ENCODE measurements at places on chromosomes 4 and X.

DNA sequence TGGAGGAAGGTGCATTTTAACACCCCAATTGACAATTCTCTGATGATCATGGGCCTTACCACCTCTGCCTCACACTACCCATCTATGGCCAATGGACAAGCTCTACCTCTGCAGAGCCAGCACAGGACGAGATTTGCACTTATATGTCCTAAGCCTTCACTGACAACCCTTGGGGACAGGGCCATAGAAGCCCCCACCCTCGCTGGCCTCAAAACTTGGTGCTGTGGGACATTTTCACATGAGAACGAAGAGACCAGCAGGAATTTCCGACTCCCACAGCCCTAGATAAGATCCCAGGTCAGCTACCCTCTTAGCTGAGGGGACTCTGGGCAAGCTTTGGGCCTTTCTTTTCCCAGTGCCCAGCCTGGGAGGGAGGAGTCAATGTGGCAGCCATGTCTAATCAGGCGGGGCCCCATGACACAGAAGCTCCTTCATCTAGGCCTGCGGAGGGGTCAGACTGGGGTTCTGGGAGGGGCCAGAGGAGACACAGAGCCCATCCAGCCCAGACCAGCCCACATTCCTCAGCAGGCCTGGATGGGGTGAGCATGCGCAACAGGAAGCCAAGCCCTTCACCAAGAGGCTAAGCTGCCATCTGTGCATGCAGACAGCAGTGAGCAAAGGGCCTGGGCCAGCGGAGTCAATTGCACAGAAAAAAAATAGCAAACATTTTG is 12.1 kb downstream of the PJA1 start:
- H3K36me3 ChIP-seq, result no peaks in the 10 kb centered on the region
- no peak for DNase-seq
- H3K4me3 ChIP-seq, result no peak overlapping the region
- no peak overlapping the region for H3K27ac ChIP-seq
- H3K27me3 ChIP-seq, result no peaks in the 10 kb centered on the region
- no peaks in the 10 kb centered on the region for H3K4me1 ChIP-seq

DNA sequence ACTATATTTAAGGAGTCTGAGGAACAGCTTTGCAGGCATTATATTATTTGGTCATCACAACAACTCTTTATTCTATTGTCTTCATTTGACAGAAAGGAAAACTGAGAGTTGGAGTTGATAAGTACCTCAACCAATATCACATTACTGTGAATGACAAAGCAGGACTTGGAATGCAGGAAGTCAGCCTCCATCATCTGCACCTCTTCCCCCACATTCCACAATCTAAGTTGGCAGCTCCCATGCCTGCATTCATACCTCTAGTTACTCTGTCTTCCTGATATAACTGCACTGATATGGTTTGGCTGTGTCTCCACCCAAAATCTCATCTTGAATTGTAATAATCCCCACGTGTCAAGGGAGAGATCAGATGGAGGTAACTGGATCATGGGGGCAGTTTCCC is 356.7 kb downstream of the GALNTL6 start:
- H3K4me1 ChIP-seq, result no peaks in the 10 kb centered on the region
- H3K27ac ChIP-seq, result no peak overlapping the region
- no peaks in the 10 kb centered on the region for H3K27me3 ChIP-seq
- H3K4me3 ChIP-seq, result no peak overlapping the region
- H3K36me3 ChIP-seq, result no peaks in the 10 kb centered on the region
- no peak for DNase-seq

GRCh38 chrX:23666282-23666681 is 1.0 kb upstream of the PRDX4 start:
- H3K4me3 ChIP-seq, result peak overlapping the region; percentile 83
- H3K36me3 ChIP-seq, result peaks cover 3% of the 10 kb centered on the region
- peak overlapping the region; percentile 68 for H3K27ac ChIP-seq
- H3K4me1 ChIP-seq, result peaks cover 35% of the 10 kb centered on the region

DNA sequence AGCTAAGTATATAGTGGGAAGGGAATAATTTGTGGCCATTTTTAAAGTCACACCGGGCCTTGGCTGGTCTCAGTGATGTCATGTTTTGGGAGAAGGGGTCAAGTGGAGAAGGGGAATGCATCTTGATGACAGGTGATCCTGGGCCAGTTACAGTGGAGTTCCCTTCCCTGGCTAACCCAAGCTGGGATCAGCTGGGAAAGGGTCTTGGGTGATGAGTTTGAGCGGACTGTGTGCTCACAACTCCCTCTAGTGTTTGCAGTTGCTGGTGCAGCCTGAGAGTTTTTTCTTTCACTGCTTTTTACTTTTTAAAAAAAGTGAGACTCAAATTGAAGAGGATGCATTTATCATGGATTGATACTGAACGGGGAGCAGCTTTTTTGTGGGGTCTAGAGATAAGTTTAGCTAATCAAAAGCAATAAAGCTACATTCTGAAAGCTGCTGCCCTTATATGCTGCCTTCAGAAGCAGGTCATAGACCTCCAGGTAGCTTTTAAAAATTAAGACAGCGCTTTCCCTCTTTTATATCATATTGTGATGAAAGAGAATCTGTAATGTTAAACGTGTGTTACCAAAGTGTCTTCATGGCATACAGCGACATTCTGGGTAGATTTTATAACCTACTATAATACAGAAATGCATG is 164.7 kb downstream of the DCLK2 start:
- H3K36me3 ChIP-seq, result no peaks in the 10 kb centered on the region
- H3K4me3 ChIP-seq, result no peak overlapping the region
- peaks cover 2% of the 10 kb centered on the region for H3K27me3 ChIP-seq
- no peak for DNase-seq

DNA sequence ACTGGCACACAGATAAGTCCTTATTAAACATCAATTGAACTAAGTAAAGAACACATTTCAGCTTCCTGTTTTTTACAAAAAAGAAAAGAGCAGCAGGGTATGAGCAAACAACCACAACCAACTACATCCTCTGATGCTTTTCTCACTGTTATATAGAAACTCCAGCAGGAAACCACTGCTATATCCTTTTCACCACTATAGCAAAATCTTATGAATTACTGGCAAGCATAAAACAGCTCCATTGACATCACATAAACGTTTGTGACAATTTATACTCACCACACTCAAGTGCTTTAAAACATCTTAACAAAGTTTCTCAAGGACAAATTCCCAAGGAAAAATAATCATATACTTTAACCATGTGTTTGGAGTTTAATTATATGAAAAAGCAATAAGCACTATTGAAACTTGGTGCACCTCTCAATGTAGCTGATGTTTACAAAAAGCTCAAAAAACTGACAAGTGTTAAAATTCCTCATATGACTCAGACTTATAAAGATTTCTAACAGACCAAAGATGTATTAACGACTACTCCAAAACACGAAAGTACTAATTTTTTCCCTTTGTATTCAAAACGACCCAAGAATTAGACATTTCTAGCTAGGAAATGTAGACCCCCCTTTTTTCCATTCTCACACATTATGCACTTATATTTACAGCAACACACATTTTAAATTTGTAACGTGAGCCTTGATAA is 12.9 kb downstream of the GPRIN3 start:
- peak; percentile 47 for DNase-seq
- H3K27ac ChIP-seq, result peak overlapping the region; percentile 96

- peaks cover 31% of the 10 kb centered on the region for H3K4me1 ChIP-seq
- H3K4me3 ChIP-seq, result no peak overlapping the region
- H3K27ac ChIP-seq, result no peak overlapping the region
- DNase-seq, result no peak
- no peaks in the 10 kb centered on the region for H3K27me3 ChIP-seq
- H3K36me3 ChIP-seq, result peaks cover 17% of the 10 kb centered on the region
Measured at GRCh38 chr4:2866891-2867290, 23.2 kb downstream of the ADD1 start.

- H3K27me3 ChIP-seq, result no peaks in the 10 kb centered on the region
- no peak for DNase-seq
- no peaks in the 10 kb centered on the region for H3K36me3 ChIP-seq
- no peak overlapping the region for H3K27ac ChIP-seq
- H3K4me1 ChIP-seq, result no peaks in the 10 kb centered on the region
- H3K4me3 ChIP-seq, result no peak overlapping the region
Measured at GRCh38 chrX:31291131-31291530, 219.3 kb upstream of the FTHL17 start.

GRCh38 chr4:122005064-122005755 is 53.4 kb upstream of the TRPC3 start:
- DNase-seq, result no peak
- H3K27me3 ChIP-seq, result peaks cover 20% of the 10 kb centered on the region
- H3K4me3 ChIP-seq, result no peak overlapping the region

- H3K36me3 ChIP-seq, result peaks cover 12% of the 10 kb centered on the region
- no peaks in the 10 kb centered on the region for H3K27me3 ChIP-seq
- no peaks in the 10 kb centered on the region for H3K4me1 ChIP-seq
- no peak overlapping the region for H3K4me3 ChIP-seq
- DNase-seq, result no peak
Measured at GRCh38 chrX:41602816-41603345, 85.9 kb upstream of the GPR34 start.

GRCh38 chrX:323721-324628 is 5.4 kb upstream of the GTPBP6 start:
- no peak overlapping the region for H3K27ac ChIP-seq
- H3K36me3 ChIP-seq, result peaks cover 2% of the 10 kb centered on the region
- no peak overlapping the region for H3K4me3 ChIP-seq
- DNase-seq, result no peak

GRCh38 chrX:106952988-106953387 is 32.8 kb downstream of the CLDN2 start:
- H3K36me3 ChIP-seq, result no peaks in the 10 kb centered on the region
- H3K27me3 ChIP-seq, result no peaks in the 10 kb centered on the region
- H3K4me1 ChIP-seq, result no peaks in the 10 kb centered on the region
- no peak overlapping the region for H3K4me3 ChIP-seq

- H3K27me3 ChIP-seq, result no peaks in the 10 kb centered on the region
- no peak for DNase-seq
- H3K4me3 ChIP-seq, result no peak overlapping the region
Measured at GRCh38 chrX:114181195-114181594, 402.7 kb upstream of the HTR2C start.

DNA sequence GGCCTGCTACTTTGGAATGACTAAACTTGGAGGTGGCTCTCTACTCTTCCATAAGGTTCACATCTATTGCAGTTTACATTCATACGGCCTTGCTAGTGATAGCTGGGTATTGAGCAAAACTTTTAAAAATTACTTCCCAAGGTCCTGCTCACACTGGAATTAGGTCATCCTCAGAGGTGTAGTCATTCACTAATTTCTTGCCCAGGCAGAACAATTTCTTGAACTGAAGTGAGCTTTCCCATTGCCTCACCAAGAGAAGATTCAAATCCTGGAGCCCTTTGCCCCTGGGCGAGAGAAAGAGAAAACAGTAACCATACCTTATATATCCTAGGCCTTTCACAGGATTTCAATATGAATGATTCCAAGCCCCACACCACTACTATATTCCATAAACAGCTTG is 109.2 kb downstream of the GUCY2F start:
- no peaks in the 10 kb centered on the region for H3K27me3 ChIP-seq
- no peak overlapping the region for H3K4me3 ChIP-seq
- H3K4me1 ChIP-seq, result no peaks in the 10 kb centered on the region
- H3K27ac ChIP-seq, result no peak overlapping the region

DNA sequence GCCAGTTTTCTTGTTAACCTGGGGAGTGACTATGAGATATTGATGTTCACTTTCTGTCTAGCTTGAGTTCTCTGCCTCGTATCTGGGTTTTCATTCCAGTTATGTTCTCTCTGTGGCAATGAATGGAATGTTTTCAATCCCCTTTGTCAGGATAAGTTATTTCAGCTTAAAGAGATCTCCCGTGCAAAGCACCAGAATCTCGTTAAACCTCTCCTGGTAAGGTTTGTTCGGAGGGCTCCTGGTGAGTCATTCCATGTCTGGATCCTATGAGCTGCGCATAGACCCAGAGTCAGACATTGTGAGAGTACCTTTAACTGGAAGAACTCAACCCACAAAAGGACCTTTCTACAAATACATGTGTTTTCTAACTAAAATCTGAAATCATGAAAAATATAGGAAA is 51.0 kb downstream of the KDR start:
- no peak for DNase-seq
- no peaks in the 10 kb centered on the region for H3K36me3 ChIP-seq
- no peaks in the 10 kb centered on the region for H3K4me1 ChIP-seq
- peaks cover 5% of the 10 kb centered on the region for H3K27me3 ChIP-seq

DNA sequence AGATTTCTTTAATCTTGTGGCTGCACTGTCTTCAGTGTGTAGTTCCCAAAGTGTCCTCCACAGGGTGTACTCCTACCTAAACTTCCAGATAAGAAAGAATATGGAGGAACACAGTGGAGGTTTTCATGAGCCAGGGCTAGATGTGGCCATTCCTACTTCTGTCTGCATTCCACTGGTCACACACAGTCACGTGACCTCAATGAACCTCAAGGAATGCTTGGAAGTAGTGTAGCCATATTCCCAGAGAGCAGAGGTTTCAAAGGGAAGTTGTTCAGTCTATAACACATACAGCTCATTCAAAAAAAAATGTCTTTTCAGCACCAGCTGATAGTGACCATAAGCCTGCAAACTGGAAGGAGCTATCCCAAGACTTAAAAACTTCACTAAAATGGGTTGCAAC is 53.6 kb downstream of the ASB9 start:
- H3K27ac ChIP-seq, result no peak overlapping the region
- no peaks in the 10 kb centered on the region for H3K36me3 ChIP-seq
- no peaks in the 10 kb centered on the region for H3K27me3 ChIP-seq
- no peak for DNase-seq

DNA sequence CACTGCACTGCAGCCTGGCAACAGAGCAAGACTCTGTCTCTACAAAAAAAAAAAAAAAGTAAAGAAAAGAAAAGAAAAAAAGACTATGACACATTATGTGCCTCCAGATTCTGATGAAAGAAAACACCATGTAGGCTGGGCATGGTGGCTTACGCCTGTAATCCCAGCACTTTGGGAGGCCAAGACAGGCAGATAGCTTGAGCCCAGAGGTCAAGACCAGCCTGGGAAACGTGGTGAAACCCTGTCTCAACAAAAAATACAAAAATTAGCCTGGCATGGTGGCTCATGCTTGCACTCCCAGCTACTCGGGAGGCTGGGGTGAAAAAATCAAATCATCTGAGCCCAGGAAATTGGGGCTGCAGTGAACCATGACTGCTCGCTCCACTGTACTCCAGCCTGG is 19.4 kb downstream of the THOC2 start:
- H3K27ac ChIP-seq, result no peak overlapping the region
- no peaks in the 10 kb centered on the region for H3K27me3 ChIP-seq
- H3K4me1 ChIP-seq, result peaks cover 2% of the 10 kb centered on the region
- DNase-seq, result no peak
- peaks cover 17% of the 10 kb centered on the region for H3K36me3 ChIP-seq

DNA sequence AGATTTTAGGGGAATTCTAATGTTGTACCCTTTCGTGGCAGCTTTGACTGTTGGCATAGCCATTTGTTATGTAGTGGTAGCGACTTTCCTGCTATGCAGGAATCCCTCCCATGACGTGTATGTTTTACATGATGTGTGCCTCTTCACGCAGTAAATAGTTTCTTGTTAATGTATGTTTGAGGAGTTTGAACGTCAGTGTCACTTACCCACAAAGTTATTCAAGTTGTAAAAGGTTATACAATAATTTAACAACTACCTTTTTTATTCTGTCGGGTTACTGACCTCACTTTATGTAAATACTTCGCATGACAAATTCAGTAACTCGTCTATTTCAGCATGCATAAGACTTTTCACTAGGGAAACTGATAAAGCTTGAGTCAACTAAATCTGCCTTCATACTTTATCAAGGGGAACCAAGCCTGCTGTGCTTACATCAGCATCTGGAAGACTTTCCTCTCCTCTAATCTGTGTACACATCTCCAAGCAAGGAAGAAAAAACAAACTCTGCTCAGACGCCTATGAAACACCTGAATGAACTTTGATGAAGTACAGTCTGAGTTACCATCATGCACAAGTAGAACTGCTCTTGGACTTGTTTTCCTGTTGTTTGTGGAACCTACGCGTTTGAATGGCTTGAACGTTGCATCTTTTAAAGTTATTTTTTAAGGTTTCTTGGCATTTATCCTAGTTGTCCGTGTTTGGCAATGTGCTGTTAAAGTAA is 61.2 kb downstream of the SLC9A6 start:
- peaks cover 12% of the 10 kb centered on the region for H3K36me3 ChIP-seq
- no peak for DNase-seq
- no peak overlapping the region for H3K4me3 ChIP-seq
- no peak overlapping the region for H3K27ac ChIP-seq

Data from activated CD8-positive, alpha-beta T cell treated with anti-CD3 and anti-CD28 coated beads, Interleukin-2, amount 10 ng/mL, durations not matched to agents 7 days and 5 days (primary cell).